Activated T-cell treated with anti-CD3 and anti-CD28 coated beads for 24 hours (primary cell): ENCODE measurements at places on chromosomes 4 and X.

DNA sequence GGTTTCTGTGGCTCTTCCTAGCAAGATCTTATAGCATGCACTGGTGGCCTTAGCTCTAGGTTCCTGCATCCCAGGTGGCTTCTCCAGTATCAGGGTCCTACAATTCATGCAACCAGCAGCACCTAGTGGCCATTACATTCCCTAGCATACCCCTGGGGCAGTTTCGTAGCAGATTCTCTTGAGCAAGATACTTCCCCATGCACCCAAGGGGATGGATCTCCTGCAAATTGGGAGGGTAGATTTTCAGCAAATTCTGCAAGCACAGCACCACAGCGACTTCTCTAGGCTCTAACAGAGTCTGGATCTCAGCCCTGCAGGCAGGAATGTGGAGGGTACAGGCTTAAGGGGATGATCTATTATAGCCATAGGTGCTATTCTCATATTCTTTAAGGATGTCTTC, 13.1 kb upstream of the SLC9B1 start:
- no peak for DNase-seq

GRCh38 chr4:189843413-189844009, 97.2 kb upstream of the FRG1 start:
- no peak for DNase-seq

- DNase-seq: no peak
Observed at GRCh38 chr4:140141210-140141835, 12.7 kb downstream of the MAML3 start.

GRCh38 chrX:18290200-18290599, 64.3 kb downstream of the SCML2 start:
- DNase-seq: no peak

DNA sequence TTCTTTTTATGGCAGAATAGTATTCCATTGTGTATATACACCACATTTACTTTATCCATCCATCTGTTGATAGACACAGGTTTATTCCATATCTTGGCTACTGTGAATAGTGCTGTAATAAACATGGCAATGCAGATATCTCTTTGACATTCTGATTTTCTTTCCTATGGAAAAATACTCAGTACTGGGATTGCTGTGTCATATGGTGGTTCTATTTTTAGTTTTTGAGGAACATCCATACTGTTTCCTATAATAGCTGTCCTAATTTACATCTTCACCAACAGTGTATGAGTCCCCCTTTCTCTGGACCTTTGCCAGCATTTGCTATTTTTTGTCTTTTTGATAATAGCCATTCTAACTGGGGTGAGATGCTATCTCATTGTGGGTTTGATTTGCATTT, 73.5 kb downstream of the GPAT3 start:
- DNase-seq: no peak

DNA sequence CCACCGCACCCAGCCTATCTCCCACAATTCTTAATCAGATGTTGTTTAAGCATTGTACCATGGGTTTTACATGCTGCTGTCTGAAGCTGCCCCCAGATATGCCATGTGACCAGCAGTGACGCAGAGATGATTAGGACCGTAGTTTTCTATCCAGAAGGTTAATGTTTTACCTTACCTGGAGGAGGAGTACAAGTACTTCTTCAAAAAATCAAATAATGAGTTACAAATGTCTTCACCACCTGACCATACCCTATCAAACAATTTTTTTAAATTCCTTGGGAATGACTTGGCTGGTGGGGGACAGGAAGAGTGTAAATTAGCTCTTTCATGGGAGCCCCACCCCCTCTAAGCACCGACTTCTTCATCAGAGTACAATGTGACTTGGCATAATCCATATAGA, 16.2 kb upstream of the SGMS2 start:
- DNase-seq: no peak

GRCh38 chr4:78149751-78150542, 92.8 kb downstream of the FRAS1 start:
- no peak for DNase-seq

DNA sequence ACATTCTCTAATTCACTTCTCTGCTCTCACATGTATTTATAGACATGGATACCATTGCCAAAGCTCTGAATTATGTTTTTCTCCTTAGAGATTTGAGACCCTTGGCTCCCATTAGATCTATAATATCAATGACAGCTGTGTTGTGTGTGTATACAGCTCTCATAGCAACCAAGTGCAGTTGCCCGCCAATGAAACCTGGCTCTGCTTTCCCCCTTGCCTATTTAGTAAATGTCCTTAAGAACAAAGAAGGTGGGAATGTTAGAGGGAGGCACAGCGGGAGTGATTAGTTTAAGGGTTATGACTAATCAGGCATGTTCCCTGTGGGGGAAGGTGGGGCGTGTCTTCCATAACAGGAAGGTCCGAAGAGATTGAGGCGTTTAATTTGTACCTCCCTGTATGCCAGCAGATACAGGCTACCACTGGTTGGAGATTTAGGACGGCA, 100.5 kb upstream of the TBC1D9 start:
- DNase-seq: no peak

DNA sequence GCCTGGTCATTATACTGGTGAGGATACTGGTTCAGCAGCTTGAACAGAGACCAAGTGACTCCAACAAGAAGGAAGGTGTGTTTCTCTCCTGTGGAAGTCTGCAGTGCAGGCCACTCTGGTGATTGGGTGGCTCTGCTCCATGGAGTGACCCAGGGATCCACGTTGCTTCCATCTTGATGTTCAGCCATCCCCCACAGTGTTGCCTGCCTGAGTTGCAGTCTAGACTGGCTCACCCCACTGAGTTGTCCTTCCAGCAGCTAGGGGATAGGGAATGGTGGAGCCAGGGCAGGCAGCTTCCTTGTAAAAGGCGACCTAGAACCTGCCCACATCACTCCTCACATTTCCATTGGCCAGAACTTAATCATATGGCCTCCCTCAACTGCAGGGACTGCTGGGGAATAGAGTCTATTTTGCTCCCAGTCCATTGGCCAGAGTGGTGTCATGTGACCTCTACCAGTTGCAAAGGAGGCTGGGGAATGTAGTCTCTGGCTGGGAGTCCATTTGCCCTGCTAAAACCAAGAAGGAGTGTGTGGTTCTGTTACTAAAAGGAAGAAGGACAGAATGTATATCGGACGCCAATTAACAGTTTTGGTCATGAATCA, 8.0 kb downstream of the MAN2B2 start:
- DNase-seq: no peak
